ENCODE measurements at places on chromosomes 5 and 9. TPM values are rescaled to one million over a fixed set of nuclear protein-coding genes. Genes with fewer than 3 reads are reported as not detected.

Gene DIAPH1
- total RNA-seq = 23.3 TPM

Gene ZFP2
- total RNA-seq = 1.9 TPM

Gene TJP2
- total RNA-seq = 78.6 TPM

Gene GEMIN5
- total RNA-seq = 16.6 TPM

Gene CPLANE1
- 28.9 TPM for total RNA-seq

DNA sequence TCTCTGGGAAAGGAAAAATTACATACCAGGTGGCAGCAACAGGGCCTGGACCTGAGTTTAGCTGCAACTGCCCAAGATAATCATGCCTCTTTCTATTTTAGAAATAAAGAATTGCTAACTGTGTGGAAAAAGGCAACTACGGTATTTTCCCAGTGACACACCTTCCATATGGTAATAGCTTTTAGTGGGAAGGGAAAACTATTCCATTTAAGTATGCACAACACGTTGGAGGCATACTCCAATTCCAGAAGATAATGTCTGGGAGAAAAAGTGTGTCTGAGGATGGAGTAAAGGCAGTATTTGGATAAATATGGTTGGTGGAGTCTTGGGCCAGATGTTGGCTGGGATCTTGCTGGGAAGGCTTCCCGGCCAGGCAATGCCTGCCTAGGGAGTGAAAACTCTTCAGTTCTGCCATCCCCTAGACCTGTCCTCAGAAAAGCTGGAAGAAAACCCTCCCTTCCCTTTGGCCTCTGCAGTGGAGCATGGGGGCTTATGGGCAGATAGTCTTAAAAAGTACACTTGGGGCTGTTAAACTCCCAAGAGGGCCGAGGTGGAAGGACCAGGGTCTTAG, 40.6 kb downstream of the SH3PXD2B start:
- peak; percentile 49 for DNase-seq

GRCh38 chr9:7676609-7677156, 122.9 kb downstream of the DMAC1 start:
- DNase-seq = no peak

GRCh38 chr9:73683862-73684591, 532.4 kb downstream of the ANXA1 start:
- DNase-seq = no peak

GRCh38 chr5:9268226-9268625, 277.6 kb downstream of the SEMA5A start:
- DNase-seq = no peak

DNA sequence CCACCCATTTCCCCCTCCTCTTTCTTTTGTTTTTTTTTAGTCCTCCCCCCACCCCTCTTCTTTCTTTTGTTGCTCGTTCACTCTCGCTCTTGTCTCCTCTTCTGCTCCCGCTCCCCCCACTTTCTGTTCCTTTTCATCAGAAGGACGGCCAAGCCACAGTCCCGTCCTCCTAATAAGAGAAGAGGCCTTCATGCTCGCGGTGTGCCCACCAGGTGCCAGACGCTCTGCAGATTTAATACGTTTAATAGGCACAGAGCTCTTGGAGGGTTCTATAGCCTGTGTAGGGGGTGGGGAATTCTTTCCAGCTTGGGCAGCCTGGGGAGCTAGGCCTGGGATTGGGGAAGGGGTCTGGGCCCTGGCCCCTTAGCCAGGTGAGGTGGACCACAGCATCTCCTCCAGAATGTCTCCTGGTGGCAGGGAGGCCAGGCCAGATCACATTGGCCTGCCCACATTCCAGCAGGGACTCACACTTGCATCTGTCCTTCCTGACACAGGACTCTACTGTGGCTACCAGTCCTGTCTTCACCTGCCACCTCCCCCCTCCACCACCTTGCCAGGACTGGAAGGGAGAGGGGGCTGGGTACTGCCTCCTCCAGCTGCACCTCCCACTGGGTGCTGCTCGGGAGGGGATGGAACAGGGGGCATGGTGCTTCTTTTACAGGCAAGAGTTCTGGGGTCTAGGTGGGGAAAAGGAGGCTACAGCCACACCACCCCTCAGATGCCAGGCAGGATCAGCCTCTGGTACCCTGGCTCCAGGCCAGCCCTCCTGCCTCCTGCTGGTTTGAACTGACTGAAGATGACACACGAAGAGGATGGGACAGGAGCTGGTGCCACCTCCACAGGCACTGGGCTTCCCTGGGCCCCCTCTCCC, 6.1 kb upstream of the BARX1 start:
- DNase-seq = no peak
